Endodermal cell (in vitro differentiated cells): ENCODE measurements at places on chromosomes 11 and 22.

DNA sequence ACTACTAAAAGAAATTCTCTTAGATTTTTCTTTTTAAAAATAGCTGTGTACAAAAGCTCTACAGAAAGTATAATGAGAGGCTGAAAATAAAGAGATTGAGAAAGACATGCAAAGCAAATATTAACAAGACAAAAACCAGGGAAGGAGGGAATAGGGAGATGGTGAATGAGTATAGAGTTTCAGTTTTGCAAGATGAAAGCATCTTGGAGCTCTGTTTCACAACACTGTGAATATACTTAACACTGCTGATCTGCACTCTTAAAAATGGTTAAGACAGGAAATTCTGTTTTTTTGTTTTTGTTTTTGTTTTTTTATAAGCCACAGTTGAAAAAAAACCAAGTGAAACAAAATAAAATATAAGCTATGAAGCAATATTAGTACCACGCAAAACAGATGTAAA lies 5.5 kb downstream of the TMEM218 start:
- no peak for DNase-seq

GRCh38 chr11:124672536-124673215 lies 863 bp downstream of the SIAE start:
- no peak for DNase-seq

DNA sequence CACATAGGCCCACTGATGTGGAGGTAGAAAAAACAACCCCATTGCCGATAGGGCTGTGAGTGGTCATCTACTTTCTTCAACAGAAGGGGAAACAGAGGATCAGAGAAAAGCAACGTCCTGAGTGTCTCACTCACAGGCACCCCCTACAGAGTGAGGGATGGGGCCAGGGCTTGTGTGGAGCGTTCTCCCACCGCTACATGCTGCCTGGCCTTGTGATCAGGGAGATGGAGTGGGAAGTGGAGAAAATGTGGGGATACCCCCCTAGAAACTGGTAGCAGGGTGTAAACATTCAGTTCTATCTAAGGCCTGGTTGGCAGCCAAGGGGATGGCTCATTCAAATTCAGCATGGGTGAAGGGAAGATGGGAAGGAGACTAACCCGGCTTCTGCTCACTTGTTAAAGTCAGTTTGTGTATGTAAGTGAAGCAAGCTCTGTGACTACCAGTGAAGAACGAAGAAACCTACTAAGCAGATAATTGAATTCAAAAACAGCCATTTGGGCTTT lies 73.0 kb upstream of the NAV2 start:
- DNase-seq, result no peak

DNA sequence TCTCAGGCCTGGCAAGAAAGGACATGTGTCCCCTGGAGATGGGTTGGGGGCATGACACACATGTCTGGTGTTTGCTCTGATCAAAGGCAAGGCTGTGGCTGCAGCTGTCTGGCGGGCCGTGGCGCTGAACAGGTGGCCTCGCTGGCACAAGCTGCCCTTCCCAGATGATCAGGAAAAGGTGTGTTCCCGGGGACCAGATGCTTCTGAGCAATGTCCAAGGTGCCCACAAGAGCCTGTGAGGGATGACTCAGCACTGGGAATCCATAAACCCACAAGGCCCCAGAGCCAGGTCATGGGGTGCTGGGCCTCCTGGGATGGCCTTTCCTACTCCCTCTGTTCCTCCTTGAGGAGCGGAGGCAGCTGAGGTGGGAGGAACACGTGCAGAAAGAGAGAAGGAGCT lies 9.7 kb upstream of the LRP5 start:
- no peak for DNase-seq

DNA sequence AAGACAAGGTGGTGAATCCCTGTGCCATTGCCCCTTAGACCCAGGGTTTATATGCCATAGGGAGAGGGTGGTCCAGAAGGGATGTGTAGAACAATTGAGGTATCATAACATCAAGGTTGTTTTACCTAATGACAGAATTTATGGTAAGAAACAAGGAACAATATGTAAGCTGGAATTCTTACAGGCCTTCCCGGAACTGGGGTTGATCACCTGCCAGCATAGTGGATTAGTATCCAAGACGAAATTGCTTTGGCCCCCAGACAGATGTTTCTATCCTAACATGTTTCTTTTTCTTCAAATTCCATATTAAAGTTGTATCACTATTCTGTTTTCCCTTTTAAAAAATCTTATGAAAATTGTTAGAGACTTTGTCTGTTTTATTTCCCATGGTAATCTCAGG lies 343.8 kb upstream of the ANO3 start:
- no peak for DNase-seq
